ENCODE measurements at places on chromosomes 4 and X. TPM values are rescaled to one million over a fixed set of nuclear protein-coding genes. Genes with fewer than 3 reads are reported as not detected.

GRCh38 chr4:37735578-37735977 is 49.4 kb upstream of the RELL1 start:
- no peak overlapping the region for H3K4me3 ChIP-seq
- no peaks in the 10 kb centered on the region for H3K4me1 ChIP-seq
- H3K36me3 ChIP-seq, result no peaks in the 10 kb centered on the region
- H3K27ac ChIP-seq, result no peak overlapping the region
- no peak for DNase-seq

The DIPK2B gene
- 17.9 TPM for total RNA-seq

- peaks cover 78% of the 10 kb centered on the region for H3K4me1 ChIP-seq
- H3K36me3 ChIP-seq, result peaks cover 15% of the 10 kb centered on the region
- no peak for DNase-seq
- H3K27ac ChIP-seq, result peak overlapping the region; percentile 82
Observed at GRCh38 chr4:87120010-87120409, 100.4 kb downstream of the KLHL8 start.

The CHRDL1 gene
- 202 TPM for total RNA-seq

- DNase-seq, result no peak
- no peaks in the 10 kb centered on the region for H3K27me3 ChIP-seq
- no peak overlapping the region for H3K27ac ChIP-seq
- H3K4me1 ChIP-seq, result no peaks in the 10 kb centered on the region
- H3K36me3 ChIP-seq, result no peaks in the 10 kb centered on the region
Observed at GRCh38 chr4:114041117-114041475, 61.6 kb upstream of the ARSJ start.

GRCh38 chr4:17336524-17336961 is 175.3 kb downstream of the QDPR start:
- no peaks in the 10 kb centered on the region for H3K36me3 ChIP-seq
- no peak overlapping the region for H3K27ac ChIP-seq
- no peak overlapping the region for H3K4me3 ChIP-seq
- H3K27me3 ChIP-seq, result no peaks in the 10 kb centered on the region
- peak; percentile 75 for DNase-seq
- H3K4me1 ChIP-seq, result no peaks in the 10 kb centered on the region

GRCh38 chr4:47838445-47838844 is 578 bp upstream of the CORIN start:
- H3K27me3 ChIP-seq, result no peaks in the 10 kb centered on the region
- no peak overlapping the region for H3K4me3 ChIP-seq
- H3K36me3 ChIP-seq, result no peaks in the 10 kb centered on the region
- no peak overlapping the region for H3K27ac ChIP-seq
- DNase-seq, result no peak
- peaks cover 13% of the 10 kb centered on the region for H3K4me1 ChIP-seq

- H3K4me1 ChIP-seq, result peaks cover 11% of the 10 kb centered on the region
- H3K27ac ChIP-seq, result peak overlapping the region; percentile 33
- H3K4me3 ChIP-seq, result no peak overlapping the region
- no peaks in the 10 kb centered on the region for H3K27me3 ChIP-seq
- no peaks in the 10 kb centered on the region for H3K36me3 ChIP-seq
Observed at GRCh38 chrX:8067754-8068462, 103.2 kb downstream of the VCX2 start.

The PRMT9 gene
- 4.1 TPM for total RNA-seq

The SOX3 gene
- not detected for total RNA-seq

DNA sequence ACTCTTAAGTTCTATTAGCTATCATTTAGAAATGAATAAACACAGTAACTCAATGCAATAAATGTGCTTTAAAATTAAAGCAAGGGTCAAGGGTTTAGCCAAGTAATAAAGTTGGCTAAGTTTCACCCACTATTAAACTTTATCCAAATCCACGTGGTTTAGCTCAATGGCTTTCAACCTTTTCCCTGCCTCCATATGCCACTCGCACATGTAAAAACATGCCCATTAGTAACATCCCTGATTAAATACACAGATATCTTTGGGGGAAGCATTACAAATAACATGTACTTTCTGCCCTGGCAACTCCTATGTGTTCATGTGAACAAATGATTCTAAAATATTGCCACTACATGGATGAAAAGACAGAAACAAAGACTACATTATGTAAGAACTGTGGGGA is 130.8 kb downstream of the ZAR1 start:
- peaks cover 40% of the 10 kb centered on the region for H3K36me3 ChIP-seq
- no peak overlapping the region for H3K27ac ChIP-seq
- no peaks in the 10 kb centered on the region for H3K27me3 ChIP-seq

DNA sequence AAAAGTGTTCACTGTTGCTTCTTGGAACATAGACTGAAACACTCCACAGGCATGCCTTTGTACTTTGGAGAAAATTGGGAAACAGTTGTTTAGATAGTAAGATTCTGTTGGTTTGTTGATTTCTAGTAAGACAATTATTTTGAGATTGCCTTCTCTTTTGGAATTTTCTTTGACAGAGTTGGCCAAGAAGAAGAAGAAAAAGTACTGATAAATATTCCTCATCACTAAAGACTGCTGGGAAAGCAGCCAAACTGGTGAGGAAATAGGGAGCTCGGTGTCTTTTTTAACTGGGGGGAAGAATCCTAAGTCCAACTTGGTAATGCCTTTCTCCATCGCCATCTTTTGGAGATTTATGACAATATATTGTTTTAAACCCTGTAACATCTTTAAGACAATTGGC is 370.7 kb downstream of the GPAT3 start:
- H3K36me3 ChIP-seq, result no peaks in the 10 kb centered on the region
- H3K4me3 ChIP-seq, result no peak overlapping the region
- H3K27ac ChIP-seq, result no peak overlapping the region
- no peak for DNase-seq
- H3K4me1 ChIP-seq, result no peaks in the 10 kb centered on the region
- H3K27me3 ChIP-seq, result no peaks in the 10 kb centered on the region

The GPR173 gene
- total RNA-seq, result 2.8 TPM

DNA sequence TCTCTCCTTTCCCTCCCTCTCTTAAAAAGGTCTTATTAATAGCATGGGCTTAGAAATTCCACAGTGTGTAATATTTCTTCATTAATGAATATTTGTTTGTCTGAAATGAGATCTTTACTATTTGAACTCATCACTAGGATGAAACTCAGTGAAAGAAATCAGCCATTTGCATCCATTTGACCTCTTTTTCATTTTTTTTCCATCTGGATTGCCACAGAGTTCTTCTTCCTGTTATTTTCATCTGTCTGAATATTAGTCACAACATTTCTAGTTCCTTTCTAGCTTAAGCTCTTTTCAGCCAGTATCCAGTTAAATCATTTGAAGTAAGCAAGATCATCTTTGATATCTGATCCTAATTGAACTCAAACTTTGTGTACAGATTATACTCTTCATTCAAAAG is 69.2 kb upstream of the PLS3 start:
- no peak overlapping the region for H3K4me3 ChIP-seq
- no peak for DNase-seq
- peak overlapping the region; percentile 31 for H3K27ac ChIP-seq
- no peaks in the 10 kb centered on the region for H3K4me1 ChIP-seq

The F9 gene
- total RNA-seq, result not detected

- H3K27ac ChIP-seq, result no peak overlapping the region
- no peaks in the 10 kb centered on the region for H3K27me3 ChIP-seq
- no peak for DNase-seq
- no peak overlapping the region for H3K4me3 ChIP-seq
- no peaks in the 10 kb centered on the region for H3K36me3 ChIP-seq
Observed at GRCh38 chr4:29560452-29560851, 1159.7 kb upstream of the PCDH7 start.

The IQCM gene
- total RNA-seq, result not detected

GRCh38 chr4:74375824-74376426 is 11.0 kb downstream of the EREG start:
- no peaks in the 10 kb centered on the region for H3K36me3 ChIP-seq
- H3K4me3 ChIP-seq, result peak overlapping the region; percentile 5
- H3K4me1 ChIP-seq, result peaks cover 32% of the 10 kb centered on the region
- no peak for DNase-seq
- peak overlapping the region; percentile 41 for H3K27ac ChIP-seq

DNA sequence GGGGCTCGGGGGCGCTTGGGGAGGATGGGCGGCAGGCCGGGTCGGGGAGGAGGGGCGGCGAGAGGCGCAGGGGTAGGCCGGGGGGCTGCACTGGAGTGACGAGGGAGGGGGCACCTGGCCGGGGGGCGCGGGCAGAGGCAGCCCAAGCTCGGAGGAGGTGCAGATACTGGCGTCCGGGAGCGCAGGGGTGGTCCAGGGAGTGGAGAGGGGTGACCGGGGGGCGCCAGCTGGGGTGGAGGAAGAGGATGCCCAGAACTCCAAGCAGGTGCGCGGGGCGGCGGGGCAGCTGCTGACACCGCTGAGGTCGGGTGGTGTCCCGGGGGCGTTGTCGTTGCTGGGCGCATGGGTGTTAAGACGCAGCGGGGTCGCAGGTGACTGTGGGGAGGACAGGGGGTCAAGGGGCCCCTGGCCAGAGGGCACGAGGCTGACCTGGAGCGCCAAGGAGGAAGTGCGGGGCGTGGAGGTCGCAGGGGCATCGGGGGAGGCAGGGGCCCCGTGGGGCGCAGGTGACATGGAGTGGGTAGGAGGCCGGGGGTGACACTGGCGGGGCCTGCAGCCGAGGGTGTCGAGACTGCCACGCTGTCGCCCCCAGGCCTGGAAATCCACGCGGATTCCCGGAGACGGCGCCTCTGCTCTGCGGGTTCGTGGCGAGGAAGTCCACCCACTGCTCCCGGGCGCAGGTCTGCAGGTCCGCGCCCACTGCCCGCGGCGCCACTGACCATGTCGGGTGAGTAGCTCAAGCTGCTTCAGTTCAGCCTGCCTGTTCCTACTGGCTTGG is 928 bp downstream of the GYG2 start:
- H3K4me3 ChIP-seq, result peak overlapping the region; percentile 61
- no peak overlapping the region for H3K27ac ChIP-seq
- H3K27me3 ChIP-seq, result no peaks in the 10 kb centered on the region
- no peak for DNase-seq

GRCh38 chr4:17092736-17093437 is 194.4 kb upstream of the LDB2 start:
- H3K36me3 ChIP-seq, result no peaks in the 10 kb centered on the region
- peak; percentile 24 for DNase-seq
- no peaks in the 10 kb centered on the region for H3K27me3 ChIP-seq
- H3K27ac ChIP-seq, result no peak overlapping the region
- peaks cover 10% of the 10 kb centered on the region for H3K4me1 ChIP-seq

GRCh38 chr4:94939791-94940519 is 182.2 kb downstream of the BMPR1B start:
- H3K36me3 ChIP-seq, result no peaks in the 10 kb centered on the region
- H3K4me3 ChIP-seq, result no peak overlapping the region
- no peak for DNase-seq
- no peaks in the 10 kb centered on the region for H3K4me1 ChIP-seq
- H3K27me3 ChIP-seq, result no peaks in the 10 kb centered on the region

The SCFD2 gene
- 15.7 TPM for total RNA-seq

DNA sequence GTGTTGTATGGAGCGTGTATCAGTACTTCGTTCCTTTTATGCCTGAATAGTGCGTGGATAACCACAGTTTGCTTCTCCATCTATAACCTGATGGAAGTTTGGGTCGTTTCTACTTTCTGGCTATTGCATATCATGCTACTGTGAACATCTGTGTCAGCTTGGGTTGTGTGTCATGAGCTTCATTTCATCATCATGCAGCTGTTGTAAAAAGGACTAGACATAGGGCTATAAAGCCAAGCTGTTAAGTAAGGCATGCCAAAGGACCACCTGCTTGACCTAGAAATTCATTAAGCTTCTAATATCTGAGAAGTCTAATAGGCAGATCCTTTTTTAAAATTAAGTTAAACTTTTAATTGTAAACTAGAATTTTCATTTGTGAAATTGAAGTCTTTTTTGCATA is 18.4 kb downstream of the SMS start:
- no peaks in the 10 kb centered on the region for H3K36me3 ChIP-seq
- no peaks in the 10 kb centered on the region for H3K27me3 ChIP-seq
- H3K4me3 ChIP-seq, result no peak overlapping the region
- no peak overlapping the region for H3K27ac ChIP-seq
- H3K4me1 ChIP-seq, result peaks cover 53% of the 10 kb centered on the region
- no peak for DNase-seq

DNA sequence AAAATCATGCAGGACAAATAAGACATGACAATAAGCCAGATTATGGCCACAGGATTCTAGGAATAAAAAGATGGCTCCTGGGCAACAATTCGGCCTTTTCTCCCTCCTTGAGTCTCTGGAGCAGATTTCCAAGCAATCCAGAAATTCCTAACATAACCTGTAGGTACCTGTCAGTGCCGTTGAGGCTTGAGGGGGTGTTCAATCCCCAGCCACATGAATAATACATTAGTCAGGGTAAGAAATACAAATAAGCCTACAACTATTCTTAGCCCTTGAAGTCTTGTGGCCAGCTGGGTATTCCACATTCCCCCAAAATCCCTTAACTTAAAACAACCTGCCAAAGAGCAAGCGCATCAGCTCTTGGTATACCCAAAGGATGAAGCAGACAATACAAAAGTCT is 9.7 kb downstream of the CXorf38 start:
- no peak overlapping the region for H3K4me3 ChIP-seq
- H3K27ac ChIP-seq, result no peak overlapping the region
- no peaks in the 10 kb centered on the region for H3K27me3 ChIP-seq
- peaks cover 16% of the 10 kb centered on the region for H3K4me1 ChIP-seq
- H3K36me3 ChIP-seq, result peaks cover 32% of the 10 kb centered on the region

The ANK2 gene
- 88.0 TPM for total RNA-seq

- peaks cover 35% of the 10 kb centered on the region for H3K36me3 ChIP-seq
- H3K27ac ChIP-seq, result peak overlapping the region; percentile 96
- no peaks in the 10 kb centered on the region for H3K27me3 ChIP-seq
- peak overlapping the region; percentile 91 for H3K4me3 ChIP-seq
- H3K4me1 ChIP-seq, result peaks cover 37% of the 10 kb centered on the region
- no peak for DNase-seq
Observed at GRCh38 chrX:1392376-1393068, 609 bp upstream of the SLC25A6 start.

GRCh38 chr4:48234575-48234974 is 35.1 kb downstream of the TEC start:
- no peaks in the 10 kb centered on the region for H3K27me3 ChIP-seq
- no peak overlapping the region for H3K27ac ChIP-seq
- H3K4me1 ChIP-seq, result peaks cover 3% of the 10 kb centered on the region
- no peak overlapping the region for H3K4me3 ChIP-seq

The MAGEA2B gene
- not detected for total RNA-seq

GRCh38 chr4:120714417-120715010 is 208.0 kb downstream of the PRDM5 start:
- DNase-seq, result no peak
- H3K36me3 ChIP-seq, result no peaks in the 10 kb centered on the region
- H3K27ac ChIP-seq, result no peak overlapping the region
- H3K4me3 ChIP-seq, result no peak overlapping the region

The PCSK1N gene
- 15.2 TPM for total RNA-seq

The DCAF8L2 gene
- total RNA-seq, result not detected

DNA sequence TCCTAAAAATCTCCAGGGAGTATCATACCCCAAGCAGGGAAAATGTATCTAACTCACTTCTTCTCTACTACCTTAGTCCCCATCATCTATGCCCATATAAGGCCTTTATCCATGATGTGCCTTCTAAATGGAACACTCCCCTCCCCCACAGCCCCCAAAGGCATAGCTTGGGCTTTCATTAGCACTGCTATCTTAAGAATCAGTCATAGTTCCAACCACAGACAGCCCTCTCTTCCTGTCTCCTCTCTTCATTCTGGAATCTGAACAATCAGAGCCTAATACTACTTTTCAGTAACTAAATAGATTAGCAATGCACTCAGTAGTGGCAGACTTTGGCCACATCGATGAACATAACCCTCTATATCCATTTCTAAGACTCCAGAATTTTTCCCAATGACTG is 313.2 kb upstream of the DKK2 start:
- H3K4me3 ChIP-seq, result no peak overlapping the region
- H3K27me3 ChIP-seq, result no peaks in the 10 kb centered on the region
- no peak for DNase-seq
- H3K4me1 ChIP-seq, result no peaks in the 10 kb centered on the region
- H3K27ac ChIP-seq, result no peak overlapping the region
- H3K36me3 ChIP-seq, result no peaks in the 10 kb centered on the region

GRCh38 chr4:186137196-186137794 is 32.8 kb downstream of the FAM149A start:
- DNase-seq, result peak; percentile 19
- no peak overlapping the region for H3K4me3 ChIP-seq
